ENCODE measurements at places on chromosomes 2 and 18.

GRCh38 chr18:61334491-61334850 is 1.2 kb downstream of the CDH20 start:
- no peaks in the 10 kb centered on the region for H3K36me3 ChIP-seq
- H3K4me3 ChIP-seq: no peak overlapping the region
- H3K27ac ChIP-seq: no peak overlapping the region

GRCh38 chr2:17318013-17318412 is 200.2 kb downstream of the RAD51AP2 start:
- no peak overlapping the region for H3K4me3 ChIP-seq
- peaks cover 2% of the 10 kb centered on the region for H3K27me3 ChIP-seq
- no peaks in the 10 kb centered on the region for H3K36me3 ChIP-seq
- H3K27ac ChIP-seq: no peak overlapping the region
- no peaks in the 10 kb centered on the region for H3K4me1 ChIP-seq

DNA sequence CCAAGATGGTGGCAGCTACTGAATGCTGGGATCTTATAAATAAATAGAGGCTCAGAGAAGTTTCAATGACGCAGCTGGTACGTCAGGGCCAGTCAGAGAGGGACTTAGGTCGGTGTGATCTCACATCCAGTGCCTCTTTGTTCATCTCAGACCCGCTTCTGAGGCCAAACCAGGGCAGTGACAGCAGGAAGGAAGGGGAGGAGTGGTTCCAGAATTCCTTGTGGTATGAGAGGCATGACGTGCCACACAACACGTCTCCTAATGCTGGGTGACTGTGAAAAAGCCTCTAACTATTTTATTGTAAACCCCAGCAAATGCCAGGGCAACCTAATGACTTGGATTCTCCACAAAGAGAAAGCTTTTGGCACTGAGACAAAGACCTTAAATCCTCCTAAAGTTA is 423.3 kb downstream of the LPIN1 start:
- H3K27me3 ChIP-seq: peaks cover 4% of the 10 kb centered on the region
- peaks cover 27% of the 10 kb centered on the region for H3K4me1 ChIP-seq
- H3K36me3 ChIP-seq: peaks cover 3% of the 10 kb centered on the region
- DNase-seq: peak; percentile 12
- peak overlapping the region; percentile 55 for H3K27ac ChIP-seq
- H3K4me3 ChIP-seq: no peak overlapping the region

DNA sequence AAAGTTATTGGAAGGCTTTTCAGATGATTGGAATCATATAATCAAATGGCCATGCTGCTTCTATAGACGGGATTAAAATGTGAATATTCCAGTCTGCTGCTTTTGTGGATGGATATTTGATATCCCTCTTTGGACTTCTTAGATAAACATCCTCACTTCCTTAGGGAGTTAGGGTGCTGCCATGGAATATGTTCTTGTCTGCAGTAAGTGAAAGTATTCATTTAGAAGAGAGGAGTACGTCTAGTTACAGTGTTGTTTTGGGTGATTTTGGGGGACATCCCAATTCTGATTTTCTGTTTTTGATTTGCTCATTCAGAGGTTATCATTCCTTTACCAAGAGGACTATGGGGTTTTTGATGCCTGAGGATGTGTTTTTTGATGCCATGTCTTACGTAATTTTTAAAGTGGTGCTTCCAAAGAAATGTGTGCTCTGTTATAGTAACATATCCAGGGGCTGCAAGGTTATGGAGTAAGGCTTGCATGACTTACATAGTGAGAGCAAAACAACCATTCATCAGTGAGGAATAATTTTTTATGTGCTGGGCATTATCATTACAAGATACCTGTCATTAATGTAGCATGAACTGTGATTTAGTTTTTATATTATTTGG is 33.6 kb downstream of the ASXL3 start:
- H3K4me1 ChIP-seq: no peaks in the 10 kb centered on the region
- H3K4me3 ChIP-seq: no peak overlapping the region
- H3K27me3 ChIP-seq: no peaks in the 10 kb centered on the region

- H3K27me3 ChIP-seq: no peaks in the 10 kb centered on the region
- H3K4me3 ChIP-seq: peak overlapping the region; percentile 85
- H3K4me1 ChIP-seq: peaks cover 18% of the 10 kb centered on the region
- DNase-seq: no peak
- no peak overlapping the region for H3K27ac ChIP-seq
These were observed 511 bp upstream of the TP53I3 start for GRCh38 chr2:24085200-24085489.

DNA sequence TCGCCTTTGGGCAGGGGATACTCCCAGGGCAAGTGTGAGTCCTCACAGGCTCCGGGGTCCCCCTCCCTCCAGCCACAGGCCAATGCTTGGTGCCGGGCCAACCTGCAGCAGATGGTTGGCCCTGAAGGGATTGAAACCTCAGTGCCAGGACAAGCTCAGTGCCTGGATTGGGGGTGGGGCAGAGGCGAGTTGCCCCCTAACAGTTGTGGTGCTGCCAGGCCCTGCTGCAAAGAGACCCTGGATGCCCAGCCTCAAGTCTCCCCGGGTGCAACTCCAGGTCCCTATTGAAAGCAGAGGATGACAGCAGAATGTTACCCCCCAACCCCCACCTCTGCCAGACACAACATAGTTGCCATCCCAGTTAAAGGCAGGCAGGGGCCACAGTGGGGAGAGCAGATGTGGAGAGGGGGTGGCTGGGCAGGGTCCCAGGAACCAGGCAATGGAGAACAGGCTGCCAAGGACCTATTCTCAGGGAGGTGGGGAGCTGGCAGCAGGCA is 9.5 kb upstream of the RNF103 start:
- H3K27me3 ChIP-seq: peaks cover 8% of the 10 kb centered on the region
- H3K4me3 ChIP-seq: no peak overlapping the region
- no peak overlapping the region for H3K27ac ChIP-seq
- DNase-seq: no peak
- no peaks in the 10 kb centered on the region for H3K4me1 ChIP-seq
- H3K36me3 ChIP-seq: no peaks in the 10 kb centered on the region

DNA sequence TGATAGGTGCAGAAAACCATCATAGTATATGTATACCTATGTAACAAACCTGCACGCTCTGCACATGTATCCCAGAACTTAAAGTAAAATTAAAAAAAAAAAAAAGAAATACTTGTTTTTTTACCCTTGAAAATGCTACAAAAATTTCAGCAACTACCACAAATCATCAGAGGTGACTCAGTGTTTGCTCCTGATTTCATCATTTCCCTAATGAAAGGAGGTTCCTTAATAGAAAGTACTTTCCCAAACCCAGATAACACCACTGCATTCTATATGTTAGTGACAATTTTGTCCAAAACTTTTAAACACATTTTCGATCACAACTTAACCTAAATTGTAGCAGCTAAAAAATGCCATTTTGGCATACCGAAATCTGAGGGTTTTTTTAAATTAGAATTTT is 163.3 kb downstream of the SLC39A10 start:
- peaks cover 5% of the 10 kb centered on the region for H3K27me3 ChIP-seq
- no peak overlapping the region for H3K27ac ChIP-seq
- H3K4me1 ChIP-seq: no peaks in the 10 kb centered on the region
- H3K36me3 ChIP-seq: no peaks in the 10 kb centered on the region
- no peak overlapping the region for H3K4me3 ChIP-seq

DNA sequence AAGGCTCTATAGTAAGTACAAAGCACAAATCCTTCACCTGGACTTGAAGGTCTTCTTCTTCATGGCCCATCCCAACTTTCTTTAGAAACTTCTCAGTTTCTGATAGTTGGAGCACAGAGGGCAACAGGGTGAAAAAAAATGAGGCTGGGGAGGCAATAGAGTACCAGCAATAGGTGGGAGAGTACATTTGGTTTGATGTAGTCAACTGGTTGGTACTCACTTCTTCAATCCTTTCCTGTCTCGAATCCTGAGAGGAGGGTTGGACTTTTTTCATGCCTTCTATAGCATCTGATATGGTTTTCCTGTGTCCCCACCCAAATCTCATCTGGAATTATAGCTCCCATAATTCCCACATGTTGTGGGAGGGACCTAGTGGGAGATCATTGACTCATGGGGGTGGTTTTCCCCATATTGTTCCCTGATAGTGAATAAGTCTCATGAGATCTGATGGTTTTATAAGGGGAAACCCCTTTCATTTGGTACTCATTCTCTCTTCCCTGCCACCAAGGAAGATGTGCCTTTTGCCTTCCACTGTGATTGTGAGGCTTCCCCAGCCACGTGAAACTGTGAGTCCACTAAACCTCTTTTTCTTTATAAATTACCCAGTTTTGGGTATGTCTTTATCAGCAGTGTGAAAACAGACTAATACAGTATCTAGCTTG is 75.9 kb upstream of the LCLAT1 start:
- no peak for DNase-seq
- H3K4me3 ChIP-seq: no peak overlapping the region
- H3K27ac ChIP-seq: peak overlapping the region; percentile 66
- no peaks in the 10 kb centered on the region for H3K36me3 ChIP-seq

GRCh38 chr2:48016225-48017019 is 110.1 kb upstream of the FBXO11 start:
- no peak overlapping the region for H3K4me3 ChIP-seq
- no peak for DNase-seq
- peaks cover 6% of the 10 kb centered on the region for H3K27me3 ChIP-seq

DNA sequence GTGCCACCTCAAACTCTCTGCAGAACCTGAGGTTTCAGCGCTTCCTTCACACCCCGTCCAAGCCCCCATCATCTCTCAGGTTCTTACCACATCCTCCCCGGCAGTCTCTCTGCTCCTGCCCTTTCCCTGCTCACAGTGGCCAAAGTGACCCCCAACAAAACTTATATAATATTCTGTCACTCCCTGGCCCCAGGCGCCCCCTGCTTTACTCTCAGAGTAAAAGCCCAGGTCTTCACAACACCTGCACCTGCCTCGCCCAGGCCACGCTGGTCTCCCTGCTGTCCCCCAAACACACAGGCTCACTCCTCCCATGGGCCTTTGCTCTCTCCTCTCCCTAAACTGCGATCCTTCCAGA is 6.4 kb downstream of the ITGB1BP1 start:
- H3K36me3 ChIP-seq: peaks cover 36% of the 10 kb centered on the region
- H3K4me1 ChIP-seq: peaks cover 60% of the 10 kb centered on the region
- no peaks in the 10 kb centered on the region for H3K27me3 ChIP-seq
- no peak for DNase-seq
- no peak overlapping the region for H3K4me3 ChIP-seq

DNA sequence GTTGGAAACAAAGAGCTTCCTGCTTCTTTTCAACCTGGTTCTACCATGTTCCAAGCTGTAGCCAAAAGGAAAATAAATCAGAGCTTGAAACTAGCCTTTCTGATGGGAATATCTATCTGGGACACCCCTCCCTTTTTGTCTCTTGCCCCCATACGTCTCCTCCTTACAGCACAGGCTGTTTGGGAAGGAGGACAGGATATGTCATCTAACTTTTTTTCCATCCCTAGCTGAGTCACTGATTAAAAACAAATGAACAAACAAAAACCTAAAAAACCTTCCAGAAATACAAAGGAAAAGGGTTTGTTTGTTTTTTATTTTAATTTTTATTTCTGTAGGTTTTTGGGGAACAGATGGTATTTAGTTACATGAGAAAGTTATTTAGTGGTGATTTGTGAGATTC is 151.6 kb downstream of the FAM210A start:
- peaks cover 64% of the 10 kb centered on the region for H3K4me1 ChIP-seq
- no peak overlapping the region for H3K4me3 ChIP-seq
- no peak overlapping the region for H3K27ac ChIP-seq
- H3K27me3 ChIP-seq: no peaks in the 10 kb centered on the region

- no peaks in the 10 kb centered on the region for H3K36me3 ChIP-seq
- DNase-seq: no peak
- H3K27ac ChIP-seq: no peak overlapping the region
- no peaks in the 10 kb centered on the region for H3K27me3 ChIP-seq
- H3K4me1 ChIP-seq: no peaks in the 10 kb centered on the region
These were observed 423.6 kb downstream of the PTPRM start for GRCh38 chr18:7990670-7991069.

DNA sequence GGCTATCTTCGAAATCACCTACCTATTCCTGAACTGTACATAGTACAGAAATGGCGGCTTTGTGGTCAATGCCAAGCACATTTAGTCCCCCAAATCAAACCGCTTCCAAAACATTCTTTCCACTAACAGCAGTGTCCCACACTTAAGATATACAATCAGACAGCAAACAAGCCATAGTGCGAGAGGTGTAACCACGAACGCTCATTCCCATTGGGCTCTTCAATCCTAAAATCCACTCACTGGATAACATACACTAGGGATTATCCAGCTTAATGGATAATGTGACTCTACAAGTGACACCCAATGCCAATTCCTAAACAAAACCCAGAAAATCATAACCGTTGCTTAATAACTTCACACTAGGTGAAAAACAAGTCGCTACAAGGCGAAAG is 2.0 kb downstream of the XPO1 start:
- H3K27me3 ChIP-seq: no peaks in the 10 kb centered on the region
- DNase-seq: no peak
- peak overlapping the region; percentile 96 for H3K27ac ChIP-seq
- peaks cover 13% of the 10 kb centered on the region for H3K36me3 ChIP-seq

- H3K4me3 ChIP-seq: no peak overlapping the region
- H3K36me3 ChIP-seq: no peaks in the 10 kb centered on the region
- H3K27ac ChIP-seq: no peak overlapping the region
These were observed 7.7 kb downstream of the IGFBP5 start for GRCh38 chr2:216687646-216688045.

DNA sequence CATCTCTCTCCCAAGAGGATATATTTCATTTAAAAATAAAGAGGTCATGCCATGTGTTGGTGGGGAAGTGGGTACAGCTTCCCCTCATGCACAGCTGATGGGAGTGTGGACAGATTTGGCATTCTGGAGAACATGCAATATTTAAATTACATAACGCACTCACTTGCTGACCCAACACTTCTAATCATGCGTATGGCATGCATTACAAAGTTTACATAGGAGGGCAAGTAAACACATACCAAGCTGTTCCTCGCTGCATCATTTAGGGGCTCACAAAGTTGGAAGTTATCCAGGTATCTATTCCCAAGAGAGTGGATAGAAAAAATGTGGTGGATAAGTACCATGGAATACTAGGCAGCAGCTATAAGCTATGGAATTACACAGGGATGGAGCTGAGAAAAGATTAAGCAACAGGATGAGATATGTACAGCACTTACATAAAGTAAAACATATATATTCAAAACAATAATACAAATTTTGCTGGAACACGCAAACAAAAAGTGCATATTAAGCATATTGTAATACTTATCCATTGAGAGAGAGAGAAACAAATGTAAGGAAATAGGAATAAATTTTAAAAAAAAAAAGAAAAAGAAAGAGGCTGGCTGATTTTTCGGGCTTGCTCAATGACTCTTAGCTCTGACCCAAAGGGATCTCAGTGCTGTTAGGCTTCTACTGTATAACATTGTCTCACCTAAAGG is 11.0 kb downstream of the CYP1B1 start:
- no peak overlapping the region for H3K27ac ChIP-seq
- no peak for DNase-seq
- no peaks in the 10 kb centered on the region for H3K27me3 ChIP-seq
- H3K4me3 ChIP-seq: no peak overlapping the region
- peaks cover 3% of the 10 kb centered on the region for H3K36me3 ChIP-seq
- H3K4me1 ChIP-seq: no peaks in the 10 kb centered on the region

GRCh38 chr2:189657867-189658266 is 3.4 kb upstream of the ASNSD1 start:
- peak overlapping the region; percentile 46 for H3K4me3 ChIP-seq
- H3K27me3 ChIP-seq: no peaks in the 10 kb centered on the region
- no peaks in the 10 kb centered on the region for H3K36me3 ChIP-seq
- peak; percentile 61 for DNase-seq
- H3K27ac ChIP-seq: peak overlapping the region; percentile 84

GRCh38 chr2:202102425-202103000 is 29.5 kb downstream of the KIAA2012 start:
- H3K27ac ChIP-seq: no peak overlapping the region
- H3K36me3 ChIP-seq: no peaks in the 10 kb centered on the region
- DNase-seq: no peak
